Spinal cord (tissue), 10 donors: ENCODE measurements at places on chromosomes 12 and 14.

- no peak for DNase-seq
Measured at GRCh38 chr12:109110988-109111495, 5.3 kb upstream of the ACACB start.

GRCh38 chr12:91210144-91210543 lies 27.5 kb upstream of the DCN start:
- DNase-seq = no peak

DNA sequence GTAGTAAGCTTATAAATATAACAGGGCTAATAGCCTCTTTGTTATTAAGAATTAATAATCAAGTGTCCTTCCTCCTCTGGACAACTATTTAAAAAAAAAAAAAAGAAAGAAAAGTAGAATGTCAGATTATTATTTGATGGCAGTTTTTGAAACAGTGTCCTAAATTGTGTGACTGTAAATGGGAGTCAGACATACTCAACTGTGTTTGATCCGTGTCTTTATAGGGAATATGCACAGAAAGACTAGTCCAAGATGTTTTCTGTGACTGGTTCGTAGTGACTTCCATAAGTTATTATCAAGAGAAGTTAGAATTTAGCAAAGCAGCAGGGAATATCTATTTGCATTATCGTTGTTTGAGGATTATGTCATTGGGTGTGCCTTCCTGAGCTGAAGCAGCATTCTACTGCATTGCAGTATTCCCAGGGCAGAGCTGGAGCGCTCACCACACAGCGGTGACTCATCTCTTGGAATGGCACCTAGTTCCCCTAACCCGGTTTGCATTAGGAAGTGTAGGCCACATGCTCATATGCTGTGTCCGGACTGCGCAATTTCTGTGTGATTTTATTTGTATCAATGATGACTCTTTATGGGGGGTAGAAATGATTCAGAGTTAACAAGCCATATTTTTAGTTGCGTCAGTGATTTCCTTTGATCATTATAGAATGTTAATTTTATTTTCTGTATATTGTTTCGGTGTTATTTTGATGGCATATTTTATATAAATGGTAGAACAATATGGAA lies 7.9 kb downstream of the DYNC1H1 start:
- DNase-seq = no peak

- DNase-seq = no peak
Measured at GRCh38 chr12:2457215-2457932, 337.4 kb upstream of the FKBP4 start.

- no peak for DNase-seq
Measured at GRCh38 chr12:131773582-131774221, 54.5 kb upstream of the MMP17 start.

DNA sequence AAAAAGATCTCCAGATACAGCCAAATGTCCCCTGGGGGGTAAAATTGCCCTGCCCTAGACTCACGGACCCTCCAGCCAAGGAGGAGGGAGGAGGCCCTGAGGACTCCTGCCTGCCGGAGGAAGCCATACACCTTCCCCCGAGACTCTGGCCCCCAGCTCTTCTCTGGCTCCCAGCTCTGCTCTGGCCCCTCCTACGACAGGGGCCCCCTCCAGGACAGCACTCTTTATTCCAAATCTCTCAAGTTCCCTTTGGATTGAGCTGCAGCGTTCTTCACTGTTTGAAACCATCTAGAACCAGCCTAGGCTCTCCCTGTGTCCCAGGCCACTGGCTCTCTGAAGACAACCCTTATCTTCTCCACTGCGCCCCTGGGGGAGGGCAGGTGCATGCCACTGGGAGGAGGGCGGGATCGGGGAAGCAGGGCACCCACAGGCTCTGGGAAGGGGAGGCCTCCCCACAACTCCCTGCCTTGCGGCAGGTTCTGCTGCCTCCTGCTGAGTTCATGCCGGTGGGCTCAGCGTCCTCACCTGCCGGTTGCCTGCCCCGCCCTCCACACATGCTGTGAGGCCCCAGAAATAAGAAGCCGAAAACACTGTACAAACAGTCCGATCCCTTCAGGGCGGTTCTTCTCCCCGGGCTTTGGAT lies 112.7 kb downstream of the DICER1 start:
- no peak for DNase-seq

GRCh38 chr12:26798640-26799039 lies 34.4 kb downstream of the ITPR2 start:
- DNase-seq = no peak

GRCh38 chr12:6626654-6627283 lies 9.0 kb downstream of the LPAR5 start:
- no peak for DNase-seq

DNA sequence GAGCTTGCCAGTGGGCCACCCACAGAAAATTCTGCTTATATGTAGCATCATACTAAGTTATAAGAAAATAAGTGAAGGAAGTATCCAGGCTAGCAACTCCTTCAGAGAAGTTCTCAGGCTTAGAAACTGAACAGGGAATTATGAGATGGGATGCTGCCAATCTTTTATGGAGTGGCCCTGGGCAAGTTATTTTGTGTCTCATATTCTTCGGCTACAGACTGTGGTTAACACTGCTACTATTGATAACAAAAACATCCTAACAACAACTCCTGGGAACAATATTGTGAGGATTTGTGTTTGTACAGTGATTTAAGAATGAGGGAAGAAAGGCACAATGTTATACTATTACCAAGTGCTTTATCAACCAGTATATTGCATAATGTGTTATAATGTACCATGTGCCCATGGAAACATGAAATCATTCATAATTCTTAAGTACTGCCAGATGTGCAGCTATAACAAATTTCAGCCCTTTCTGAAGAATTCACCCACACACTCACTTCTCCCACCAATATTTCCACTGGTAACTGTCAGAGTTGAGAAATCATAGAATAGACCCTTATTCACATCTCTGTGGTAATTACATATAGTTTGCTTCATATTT lies 113.3 kb upstream of the SOX5 start:
- DNase-seq = no peak

DNA sequence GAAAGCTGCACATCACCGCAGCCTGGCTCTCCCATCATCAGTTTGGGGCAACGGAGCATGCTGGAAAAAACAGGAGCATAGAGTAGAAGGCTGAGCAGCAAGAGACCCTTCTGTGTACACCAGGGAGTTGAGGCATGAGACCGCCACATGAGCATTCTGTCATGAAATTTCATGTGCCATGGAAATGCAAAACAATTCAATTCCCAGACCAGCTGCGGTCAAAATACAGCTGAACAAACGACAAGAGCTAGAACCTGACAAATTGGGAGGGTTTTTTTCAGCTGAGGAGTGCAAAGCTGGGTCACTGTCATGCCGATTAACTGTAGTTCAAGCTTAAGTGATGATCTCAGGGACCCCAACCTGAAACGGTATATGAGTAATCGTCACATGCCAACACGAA lies 37.1 kb downstream of the TMEM30B start:
- DNase-seq = no peak
